Pancreas (tissue), 10 donors: ENCODE measurements at places on chromosomes 7 and 10. TPM values are rescaled to one million over a fixed set of nuclear protein-coding genes. Genes with fewer than 3 reads are reported as not detected.

- no peaks in the 10 kb centered on the region for H3K27me3 ChIP-seq
- no peak overlapping the region for H3K4me3 ChIP-seq
- no peaks in the 10 kb centered on the region for H3K36me3 ChIP-seq
- DNase-seq = no peak
Measured at GRCh38 chr10:19245889-19246752, 197.5 kb downstream of the MALRD1 start.

GRCh38 chr10:132006966-132007365 lies 25.2 kb upstream of the BNIP3 start:
- DNase-seq = no peak
- H3K4me1 ChIP-seq = peaks cover 4% of the 10 kb centered on the region
- no peak overlapping the region for H3K4me3 ChIP-seq
- H3K36me3 ChIP-seq = no peaks in the 10 kb centered on the region
- H3K27ac ChIP-seq = no peak overlapping the region
- H3K27me3 ChIP-seq = no peaks in the 10 kb centered on the region

GRCh38 chr7:94354953-94355352 lies 39.7 kb upstream of the COL1A2 start:
- no peak overlapping the region for H3K4me3 ChIP-seq
- H3K27me3 ChIP-seq = no peaks in the 10 kb centered on the region
- H3K36me3 ChIP-seq = no peaks in the 10 kb centered on the region
- DNase-seq = no peak
- no peak overlapping the region for H3K27ac ChIP-seq

GRCh38 chr10:84706875-84707274 lies 378.5 kb downstream of the CCSER2 start:
- no peak overlapping the region for H3K4me3 ChIP-seq
- no peaks in the 10 kb centered on the region for H3K36me3 ChIP-seq
- H3K27me3 ChIP-seq = no peaks in the 10 kb centered on the region
- no peaks in the 10 kb centered on the region for H3K4me1 ChIP-seq

GRCh38 chr10:3887885-3888476 lies 103.0 kb upstream of the KLF6 start:
- no peak overlapping the region for H3K4me3 ChIP-seq
- peaks cover 8% of the 10 kb centered on the region for H3K4me1 ChIP-seq
- no peaks in the 10 kb centered on the region for H3K36me3 ChIP-seq
- H3K27ac ChIP-seq = peak overlapping the region; percentile 50

- no peaks in the 10 kb centered on the region for H3K36me3 ChIP-seq
- no peak for DNase-seq
- no peak overlapping the region for H3K27ac ChIP-seq
- no peaks in the 10 kb centered on the region for H3K27me3 ChIP-seq
- H3K4me3 ChIP-seq = no peak overlapping the region
Measured at GRCh38 chr10:34236931-34237330, 578.2 kb downstream of the PARD3 start.

GRCh38 chr10:114711176-114711868 lies 53.2 kb upstream of the ABLIM1 start:
- H3K27me3 ChIP-seq = no peaks in the 10 kb centered on the region
- H3K27ac ChIP-seq = no peak overlapping the region
- no peak overlapping the region for H3K4me3 ChIP-seq
- H3K4me1 ChIP-seq = no peaks in the 10 kb centered on the region

DNA sequence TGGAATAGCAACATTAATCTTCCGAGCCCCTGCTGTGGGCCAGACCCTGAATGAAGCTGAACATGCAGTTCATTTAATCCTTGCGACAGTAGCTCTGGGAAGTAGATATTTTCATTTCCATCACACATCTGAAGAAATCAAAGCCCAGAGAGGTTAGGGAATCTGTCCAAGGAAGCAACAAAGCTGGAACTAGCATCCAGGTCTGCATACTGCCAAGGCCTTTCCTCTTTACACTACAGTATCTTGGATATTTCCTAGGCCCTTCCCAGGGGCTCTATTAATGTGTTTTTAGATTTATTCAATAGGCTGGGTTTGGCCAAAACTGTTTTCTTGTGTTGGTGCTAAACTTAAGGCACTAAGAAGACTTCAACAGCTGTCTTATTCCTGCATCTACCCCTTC lies 48.1 kb downstream of the FAM13C start:
- no peaks in the 10 kb centered on the region for H3K27me3 ChIP-seq
- H3K4me1 ChIP-seq = peaks cover 3% of the 10 kb centered on the region
- no peak overlapping the region for H3K27ac ChIP-seq
- H3K4me3 ChIP-seq = no peak overlapping the region
- no peak for DNase-seq

DNA sequence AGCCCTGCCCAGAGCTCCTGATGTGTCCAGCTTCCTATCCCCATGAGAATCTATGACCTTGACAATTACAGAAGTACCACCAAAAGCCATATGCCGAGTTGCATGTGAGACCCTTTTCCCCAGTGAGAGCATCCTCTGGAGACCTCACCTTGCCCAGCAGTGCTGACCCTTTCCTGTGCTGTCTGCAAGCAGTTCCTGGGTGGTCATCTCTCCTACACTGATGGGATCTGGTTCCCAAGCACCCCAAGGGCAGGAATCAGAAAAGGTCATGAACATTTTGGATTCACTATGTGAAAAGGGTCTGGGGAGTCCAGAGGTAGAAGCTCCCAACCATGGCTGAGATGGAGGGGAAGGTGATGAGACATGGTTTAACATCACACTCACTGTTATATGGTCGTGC lies 18.2 kb downstream of the SFTPD start:
- no peak overlapping the region for H3K4me3 ChIP-seq
- H3K36me3 ChIP-seq = no peaks in the 10 kb centered on the region
- DNase-seq = no peak

DNA sequence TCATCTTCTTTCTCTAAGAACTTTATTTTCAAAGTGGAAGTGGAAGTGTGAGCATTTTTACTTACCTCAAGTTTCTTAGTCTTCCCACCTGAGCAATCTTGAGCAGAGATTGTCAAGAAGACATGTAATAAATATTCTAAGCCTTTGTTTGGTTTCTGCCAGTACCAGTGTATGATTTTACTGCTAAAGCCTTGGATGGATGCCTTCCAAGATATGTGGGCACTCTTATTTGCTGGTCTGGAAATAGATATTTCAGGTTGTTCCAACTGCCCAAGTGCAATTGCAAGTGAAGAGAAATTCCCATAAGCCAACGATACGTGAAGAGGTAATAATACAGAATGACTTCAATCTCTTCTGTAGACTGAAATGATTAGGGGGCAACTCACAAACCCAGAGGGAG lies 18.2 kb upstream of the TARP start:
- no peaks in the 10 kb centered on the region for H3K36me3 ChIP-seq
- H3K27ac ChIP-seq = no peak overlapping the region
- no peaks in the 10 kb centered on the region for H3K27me3 ChIP-seq
- no peak for DNase-seq
- H3K4me1 ChIP-seq = no peaks in the 10 kb centered on the region

DNA sequence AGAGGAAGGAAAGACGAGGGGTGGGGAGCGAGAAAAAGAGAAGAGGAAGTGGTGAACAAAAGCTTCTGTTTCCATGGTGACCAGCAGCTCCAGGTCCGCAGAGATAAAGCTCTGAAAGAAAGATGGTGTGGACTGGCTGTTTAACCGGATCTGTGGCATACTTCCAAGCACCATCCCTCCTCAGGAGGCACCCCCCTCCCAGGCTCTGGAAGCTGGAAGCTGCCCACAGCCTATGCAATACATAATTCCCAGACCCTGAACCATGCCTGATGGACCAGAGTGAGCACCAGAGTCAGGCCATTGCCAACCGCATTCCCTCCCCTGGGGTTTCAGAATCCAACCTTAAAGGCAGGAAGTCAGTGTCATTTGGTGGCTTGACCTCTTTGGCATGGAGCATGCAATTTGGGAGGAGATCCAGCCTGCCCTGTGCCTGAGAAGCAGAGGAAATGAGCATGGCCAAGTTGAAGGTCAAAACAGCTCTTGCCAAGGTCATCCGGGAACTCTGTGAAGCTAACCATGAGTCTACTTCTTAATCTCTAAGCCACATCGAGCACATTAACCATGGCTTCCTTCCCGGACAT lies 22.2 kb upstream of the CPXM2 start:
- H3K27me3 ChIP-seq = no peaks in the 10 kb centered on the region
- H3K27ac ChIP-seq = no peak overlapping the region
- DNase-seq = peak; percentile 21
- no peaks in the 10 kb centered on the region for H3K4me1 ChIP-seq

GRCh38 chr7:84912993-84913635 lies 273.7 kb downstream of the SEMA3D start:
- no peak overlapping the region for H3K4me3 ChIP-seq
- DNase-seq = no peak
- no peaks in the 10 kb centered on the region for H3K4me1 ChIP-seq

GRCh38 chr7:30852308-30852684 lies 59.4 kb upstream of the AQP1 start:
- no peaks in the 10 kb centered on the region for H3K36me3 ChIP-seq
- H3K4me3 ChIP-seq = no peak overlapping the region
- no peaks in the 10 kb centered on the region for H3K27me3 ChIP-seq
- DNase-seq = no peak

DNA sequence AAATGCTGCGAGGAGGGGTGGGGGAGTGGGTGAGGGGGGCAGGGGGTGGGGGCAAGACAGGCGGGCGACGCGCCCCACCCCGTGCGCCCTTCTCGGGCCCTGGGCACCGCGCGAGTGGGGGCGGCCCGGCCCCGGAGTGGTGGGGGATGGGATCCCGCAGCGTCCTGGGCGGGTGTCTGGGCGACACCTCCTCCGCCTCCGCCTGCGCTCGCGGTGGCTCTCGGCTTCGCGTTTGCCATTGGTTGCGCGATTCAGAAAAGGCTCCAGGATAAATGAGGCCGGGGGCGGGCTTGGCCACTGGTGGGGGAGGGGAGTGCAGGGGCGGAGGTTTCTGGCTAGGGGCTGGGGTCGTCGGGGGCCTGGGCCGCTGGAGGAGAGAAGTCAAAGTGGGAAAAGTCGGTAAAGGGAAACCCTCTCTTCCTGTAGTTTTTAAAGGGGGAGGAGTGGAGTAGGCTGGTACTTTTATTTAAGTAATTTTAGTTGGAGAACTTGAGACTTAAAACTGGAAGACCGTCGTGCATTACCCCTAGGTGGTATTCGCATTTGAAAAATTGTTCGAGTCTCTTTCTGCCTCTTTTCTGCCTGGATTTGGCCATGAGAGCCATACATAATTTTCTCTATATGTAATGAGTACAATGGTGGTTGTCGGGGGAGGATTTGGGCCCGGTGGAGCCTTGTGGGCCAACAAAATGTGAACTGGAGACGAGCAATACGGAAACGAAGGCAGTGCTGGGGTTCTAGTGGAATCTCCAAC lies 992 bp upstream of the IGF2BP3 start:
- no peaks in the 10 kb centered on the region for H3K36me3 ChIP-seq
- H3K27me3 ChIP-seq = peaks cover 66% of the 10 kb centered on the region
- H3K27ac ChIP-seq = no peak overlapping the region

GRCh38 chr7:28755255-28755654 lies 202.9 kb downstream of the TRIL start:
- no peaks in the 10 kb centered on the region for H3K27me3 ChIP-seq
- no peak overlapping the region for H3K27ac ChIP-seq
- DNase-seq = no peak
- H3K4me3 ChIP-seq = no peak overlapping the region

- H3K36me3 ChIP-seq = no peaks in the 10 kb centered on the region
- DNase-seq = no peak
- H3K27me3 ChIP-seq = no peaks in the 10 kb centered on the region
Measured at GRCh38 chr10:29443745-29444523, 155.1 kb downstream of the LYZL1 start.

DNA sequence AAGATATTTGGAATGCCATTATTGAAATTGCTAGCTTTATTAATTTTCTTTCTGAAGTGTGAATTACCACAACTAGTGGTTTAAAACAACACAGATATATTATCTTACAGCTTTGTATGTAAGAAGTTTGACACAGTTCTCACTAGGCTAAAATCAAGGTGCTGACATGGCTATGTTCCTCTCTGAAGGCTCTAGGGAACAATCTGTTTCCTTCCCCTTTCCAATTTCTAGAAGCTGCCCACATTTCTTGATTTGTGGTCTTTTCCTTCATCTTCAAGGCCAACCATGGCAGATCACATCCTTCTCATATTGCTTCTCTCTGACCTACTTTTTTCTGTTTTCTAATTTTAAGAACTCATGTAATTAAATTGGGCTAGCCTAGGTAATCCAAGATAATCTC lies 43.3 kb upstream of the SLC26A3 start:
- no peaks in the 10 kb centered on the region for H3K36me3 ChIP-seq
- no peak overlapping the region for H3K27ac ChIP-seq
- H3K4me3 ChIP-seq = no peak overlapping the region
- H3K4me1 ChIP-seq = no peaks in the 10 kb centered on the region

DNA sequence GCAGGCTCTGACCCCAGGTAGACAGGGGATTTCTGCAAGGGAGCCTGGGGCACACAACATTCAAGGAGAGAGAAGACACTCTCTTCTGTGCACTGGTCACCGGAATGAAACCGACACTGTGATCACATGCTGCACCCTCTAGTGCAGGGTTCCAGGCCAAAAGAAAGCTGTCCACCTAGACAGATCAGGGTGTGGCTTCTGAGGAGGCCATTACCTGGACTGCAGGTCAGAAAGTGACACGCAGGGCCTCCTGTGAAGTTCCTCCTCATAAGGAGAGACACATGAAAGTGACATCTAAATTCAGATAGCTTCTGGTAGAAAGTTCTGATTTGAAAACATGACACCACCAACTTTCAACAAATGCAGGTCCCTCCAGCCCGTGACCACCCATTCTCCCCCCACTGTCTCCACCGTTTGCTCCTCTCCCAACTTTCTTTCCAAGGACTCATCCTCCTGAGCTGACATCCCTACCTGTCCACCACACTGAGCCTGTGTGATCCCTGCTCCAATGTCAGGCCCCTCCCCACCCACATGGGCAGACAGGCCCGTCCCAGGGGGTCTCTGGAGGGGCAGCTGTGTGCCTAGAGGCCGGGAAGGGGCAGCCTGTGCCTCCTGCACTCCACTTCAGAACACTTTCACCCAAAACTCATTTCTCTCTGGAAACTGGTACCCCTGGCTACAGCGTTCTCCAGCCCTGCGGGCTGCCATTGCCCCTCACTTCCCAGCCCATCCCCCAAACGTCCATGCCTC lies 198.0 kb downstream of the TNS3 start:
- no peaks in the 10 kb centered on the region for H3K36me3 ChIP-seq
- DNase-seq = no peak
- no peak overlapping the region for H3K27ac ChIP-seq
- no peaks in the 10 kb centered on the region for H3K27me3 ChIP-seq

The TACR2 gene
- not detected for total RNA-seq

The OR2A5 gene
- total RNA-seq = not detected

The OR2A42 gene
- total RNA-seq = not detected

The ITPRID1 gene
- 0.05 TPM for total RNA-seq

The ASB13 gene
- 10.9 TPM for total RNA-seq
